NCI-H226 (cell line): ENCODE measurements at places on chromosomes 12 and 14.

- peak; percentile 93 for DNase-seq
Observed at GRCh38 chr12:124379938-124380754, 85.3 kb downstream of the RFLNA start.

- DNase-seq: peak; percentile 58
Observed at GRCh38 chr12:121443193-121443870, 43.4 kb downstream of the RNF34 start.

DNA sequence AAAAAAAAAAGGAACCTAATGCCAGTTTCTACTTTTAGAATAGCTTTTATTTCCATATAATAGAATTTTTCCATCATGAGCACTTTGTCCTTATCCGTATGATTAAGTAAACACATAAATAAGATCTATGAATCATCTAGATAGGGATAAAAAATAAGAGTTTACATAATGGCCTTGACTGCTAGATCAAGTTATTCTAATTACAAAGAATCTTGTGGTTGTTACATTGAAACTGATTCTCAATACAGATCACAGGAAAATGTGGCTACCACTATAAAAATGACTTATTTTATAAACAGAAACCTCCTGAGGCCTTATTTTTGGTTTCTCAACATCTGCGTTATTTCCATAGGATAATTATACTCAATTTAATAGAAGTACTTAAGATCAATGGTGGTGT is 34.4 kb upstream of the NDUFA12 start:
- no peak for DNase-seq

DNA sequence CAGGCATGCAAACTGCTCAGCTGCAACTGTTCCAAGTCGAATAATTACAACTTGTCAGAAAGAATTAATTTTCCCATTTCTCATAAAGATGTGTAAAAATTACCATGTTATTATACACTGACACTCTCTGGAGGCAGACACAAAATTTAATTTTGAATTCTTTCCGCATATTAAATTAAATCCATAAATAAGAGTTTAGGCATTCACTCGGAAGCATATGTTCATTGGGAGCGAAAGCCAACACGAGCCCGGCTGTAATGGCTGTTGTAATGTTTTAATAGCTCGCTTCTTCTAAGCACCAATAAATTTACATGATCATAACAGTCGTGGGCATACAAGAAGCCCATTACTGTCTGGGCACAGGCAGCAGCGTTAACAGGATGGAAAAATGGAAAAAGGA is 189.6 kb upstream of the SOX5 start:
- DNase-seq: no peak

DNA sequence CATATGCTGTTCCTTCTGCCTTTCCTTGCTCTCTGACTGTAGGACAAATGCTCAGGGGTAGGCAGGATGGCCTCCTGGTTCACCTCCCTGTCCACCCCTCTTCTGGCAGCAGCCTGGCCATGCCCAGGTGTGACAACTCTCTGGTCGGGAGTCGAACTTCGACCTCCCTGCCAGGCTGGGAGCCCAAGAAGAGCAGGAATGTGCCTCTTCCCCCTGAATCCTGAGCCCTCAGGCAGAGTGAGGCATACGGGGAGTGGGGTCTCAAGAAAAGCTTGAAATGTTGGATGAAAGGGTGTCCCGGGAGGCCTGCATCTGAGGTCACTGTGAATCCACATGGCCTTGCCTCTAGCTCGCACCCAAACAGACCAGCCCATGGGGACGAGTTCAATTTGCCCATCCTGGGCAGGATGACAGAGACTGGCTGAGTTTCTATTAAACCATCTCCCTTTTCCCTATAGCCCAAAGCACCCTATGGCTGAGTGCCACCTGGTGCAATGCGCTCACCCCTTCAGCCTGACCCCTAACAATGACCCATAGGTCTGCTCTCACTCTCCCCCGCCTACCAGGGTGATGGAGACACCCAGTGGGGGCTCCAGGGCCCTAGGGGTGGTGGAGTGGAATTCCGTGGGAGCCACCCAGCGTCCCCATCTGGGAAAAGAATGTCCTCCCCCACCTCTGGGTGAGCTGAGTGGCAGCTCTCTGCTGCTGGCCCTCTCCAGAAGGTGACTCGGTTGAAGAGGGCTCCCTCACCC is 52.9 kb upstream of the DIO3 start:
- DNase-seq: no peak

- DNase-seq: peak; percentile 76
Observed at GRCh38 chr12:75759842-75760572, 248.6 kb upstream of the KRR1 start.

DNA sequence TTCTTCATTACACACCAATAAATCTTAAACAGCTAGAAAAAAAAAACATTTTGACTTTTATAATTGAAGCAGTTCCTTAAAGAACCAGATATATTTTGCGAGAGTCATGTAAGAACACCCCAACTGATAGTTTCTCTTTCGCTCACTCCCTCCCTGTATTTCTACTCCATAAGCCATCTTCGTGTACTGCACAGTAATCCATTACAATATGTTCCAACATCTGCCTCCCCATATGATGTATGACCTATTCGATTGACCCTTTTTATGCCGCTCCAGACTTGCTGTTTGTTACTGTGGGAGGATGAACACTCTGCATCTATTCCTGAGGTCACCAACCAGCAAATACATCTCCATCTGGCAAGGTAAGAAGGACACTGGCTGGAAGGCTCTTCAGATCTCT is 331.7 kb downstream of the SOX5 start:
- DNase-seq: no peak

- DNase-seq: no peak
Observed at GRCh38 chr12:57138526-57139272, 8.7 kb downstream of the LRP1-AS start.

DNA sequence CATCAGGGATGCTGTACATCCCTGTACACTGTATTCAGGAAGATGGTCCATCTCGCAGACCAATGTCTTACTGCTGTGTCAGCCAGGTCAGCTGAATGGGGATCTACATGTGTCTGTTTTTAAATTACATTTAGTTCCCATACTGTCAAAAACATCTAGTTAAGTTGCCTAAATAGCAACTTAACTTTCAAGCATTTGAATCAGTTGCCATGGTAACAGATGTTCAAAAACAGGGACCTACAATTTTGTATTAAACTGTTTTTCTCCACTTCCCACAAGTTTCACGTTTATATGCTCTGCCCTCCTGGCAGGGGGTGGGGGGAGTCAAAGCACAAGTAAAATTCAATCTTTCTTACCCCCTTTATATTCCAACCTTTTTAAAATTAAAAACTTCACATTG is 38.3 kb downstream of the C12orf42 start:
- DNase-seq: no peak

DNA sequence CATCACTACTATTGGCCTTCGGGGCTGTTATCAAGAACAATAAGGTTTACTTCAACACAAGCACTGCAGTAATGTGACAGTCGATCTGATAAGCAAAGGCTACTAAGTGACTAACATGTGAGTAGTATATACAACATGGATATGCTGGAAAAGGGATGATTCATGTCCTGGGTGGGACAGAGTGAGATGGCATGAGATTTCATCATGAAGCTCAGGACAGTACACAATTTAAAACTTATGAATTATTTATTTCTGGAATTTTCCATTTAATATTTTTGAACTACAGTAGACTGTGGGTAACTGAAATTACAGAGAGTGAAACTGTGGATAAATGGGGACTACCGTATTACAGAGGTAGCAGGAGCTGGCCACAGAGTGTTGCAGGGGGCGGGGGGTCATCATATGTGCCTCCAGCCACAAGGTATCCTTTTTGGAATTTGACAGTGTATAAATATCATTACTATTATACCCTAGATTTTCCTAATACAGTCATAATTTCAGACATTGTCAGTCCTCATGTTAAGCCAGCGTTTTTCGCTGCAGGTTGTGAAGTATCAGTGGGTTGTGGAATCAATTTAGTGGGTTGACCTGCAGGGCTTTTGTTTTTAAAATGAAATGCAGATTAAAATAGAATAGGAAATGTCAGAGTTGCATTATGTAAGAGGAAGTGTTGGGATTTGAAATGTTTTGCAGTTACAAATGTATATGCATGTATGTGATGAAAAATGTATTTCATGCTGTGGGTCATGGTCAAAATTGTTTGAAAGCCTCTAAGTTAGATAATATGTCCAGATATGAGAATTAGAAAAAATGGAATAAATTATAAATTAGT is 148.0 kb upstream of the NUDT4 start:
- peak; percentile 62 for DNase-seq

- no peak for DNase-seq
Observed at GRCh38 chr14:95111507-95112164, 45.7 kb downstream of the DICER1 start.

GRCh38 chr14:77314043-77314442 is 6.6 kb downstream of the POMT2 start:
- DNase-seq: peak; percentile 59

DNA sequence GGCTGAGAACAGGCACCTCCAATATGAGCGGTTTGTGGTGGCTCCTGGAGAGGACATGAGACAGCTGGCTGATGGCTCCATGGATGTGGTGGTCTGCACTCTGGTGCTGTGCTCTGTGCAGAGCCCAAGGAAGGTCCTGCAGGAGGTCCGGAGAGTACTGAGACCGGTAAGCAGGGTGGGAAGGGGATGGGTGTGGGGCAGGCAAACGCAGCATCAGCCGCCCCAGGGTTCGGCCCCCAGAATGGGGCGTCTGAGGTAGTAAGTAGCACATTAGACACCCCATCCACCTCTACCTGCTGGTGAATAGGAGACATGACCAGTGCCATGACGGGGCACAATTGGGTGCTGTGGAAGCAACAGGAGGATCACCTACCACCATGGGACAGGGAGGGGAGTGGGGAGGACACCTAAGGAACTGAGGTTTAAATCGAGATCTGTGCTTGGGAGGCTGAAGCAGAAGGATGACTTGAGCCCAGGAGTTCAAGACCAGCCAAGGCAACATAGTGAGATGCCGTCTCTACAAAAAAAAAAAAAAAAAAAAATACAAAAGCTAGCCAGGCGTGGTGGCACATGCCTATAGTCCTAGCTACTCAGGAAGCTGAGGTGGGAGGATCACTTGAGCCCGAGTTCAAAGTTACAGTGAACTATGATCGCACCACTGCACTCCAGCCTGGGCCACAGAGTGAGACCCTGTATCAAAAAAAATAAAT is 25.5 kb downstream of the ITGA7 start:
- DNase-seq: no peak

DNA sequence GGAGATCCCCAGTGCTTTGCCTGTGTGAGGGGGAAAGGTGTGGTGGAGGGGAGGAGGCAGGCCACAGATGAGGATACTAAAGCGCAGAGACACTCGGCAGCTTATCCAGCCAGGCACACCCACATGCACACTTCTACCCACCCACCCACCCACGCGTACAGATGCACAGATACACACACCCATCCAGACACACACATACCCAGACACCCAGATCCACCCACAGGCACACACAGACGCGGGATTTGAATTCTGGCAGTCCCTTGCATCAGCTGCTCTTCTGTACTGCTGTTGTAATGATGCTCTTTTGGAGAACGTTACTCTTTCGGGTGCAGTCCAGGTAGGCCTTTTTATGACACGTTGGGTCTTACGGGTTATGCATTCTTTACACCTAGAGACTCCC is 55.7 kb upstream of the RD3L start:
- DNase-seq: no peak

GRCh38 chr12:124286414-124286813 is 8.5 kb upstream of the RFLNA start:
- no peak for DNase-seq

GRCh38 chr14:36766974-36767373 is 105.3 kb downstream of the PAX9 start:
- DNase-seq: no peak

DNA sequence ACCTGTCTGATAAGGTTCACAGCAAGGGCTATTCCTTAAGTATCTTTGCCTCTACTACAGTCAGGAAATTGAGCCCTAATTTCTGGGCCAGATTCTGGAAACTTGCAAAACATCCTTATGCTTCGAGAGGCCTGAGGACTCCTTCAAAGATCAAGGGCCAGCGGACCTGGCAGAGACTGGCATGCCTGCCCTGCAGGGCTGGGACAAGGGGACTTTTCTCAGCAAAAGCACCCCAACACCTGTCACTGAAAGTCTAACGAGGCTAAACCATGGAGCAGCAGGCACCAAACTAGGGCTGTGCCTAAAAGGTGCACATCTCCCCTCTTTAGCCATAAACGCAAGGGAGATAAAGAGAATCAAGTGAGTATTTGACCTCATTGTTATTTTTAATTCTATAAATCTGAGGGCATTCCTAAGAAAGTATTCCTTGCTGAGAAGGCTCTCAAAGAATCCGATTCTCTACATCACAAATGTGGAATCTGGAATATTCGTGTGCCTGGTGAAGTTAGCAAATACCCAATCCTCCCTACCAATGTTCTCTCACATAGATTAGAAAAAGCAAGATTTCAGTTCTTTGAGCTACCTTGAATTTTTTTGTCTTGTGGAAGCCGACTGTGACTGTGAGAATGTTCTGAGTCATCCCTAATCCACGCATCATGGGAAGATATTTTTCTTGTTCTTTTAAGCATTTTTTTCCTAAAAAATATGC is 328.2 kb upstream of the NOVA1 start:
- DNase-seq: peak; percentile 57

- peak; percentile 39 for DNase-seq
Observed at GRCh38 chr14:90534091-90534837, 137.4 kb downstream of the CALM1 start.

GRCh38 chr12:16037533-16037932 is 126.4 kb downstream of the DERA start:
- no peak for DNase-seq

DNA sequence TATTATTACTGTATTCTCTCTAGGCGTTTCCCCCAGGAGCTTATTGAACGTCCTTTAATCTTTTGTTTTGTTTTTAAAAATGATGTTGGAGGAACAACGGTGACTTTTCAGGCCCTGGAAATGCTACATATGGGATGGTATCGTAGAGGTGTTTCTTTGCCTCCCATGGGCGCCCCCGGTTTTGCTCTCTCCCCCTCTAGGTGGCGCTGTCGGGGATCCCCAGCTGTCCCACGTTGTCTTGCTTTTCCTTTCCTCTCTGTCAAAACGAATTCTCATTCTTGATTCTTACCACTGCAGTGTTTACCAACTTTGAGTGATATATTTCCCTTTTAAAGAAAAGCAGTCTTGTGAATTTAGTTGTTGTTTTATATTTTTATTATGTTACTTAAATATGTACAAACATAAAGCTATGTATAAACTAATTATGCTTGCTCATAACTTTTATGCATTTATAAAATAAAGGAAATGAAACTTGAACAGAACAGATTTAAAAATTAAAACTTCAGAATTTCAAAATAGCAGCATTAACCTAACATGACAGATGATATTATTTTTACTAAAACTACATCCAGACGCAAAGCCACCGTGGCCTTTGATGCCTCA is 171.9 kb downstream of the RGS6 start:
- no peak for DNase-seq
